ENCODE measurements at places on chromosomes 3 and 15.
A peak's percentile ranks its signal among the peaks of the same experiment; 100 is the strongest.

- no peak for DNase-seq
Measured at GRCh38 chr15:41125931-41126642, 10.0 kb upstream of the INO80 start.

- DNase-seq: no peak
Measured at GRCh38 chr3:127194601-127195187, 1.8 kb downstream of the PRR23E start.

- DNase-seq: no peak
Measured at GRCh38 chr3:36025232-36025631, 355.1 kb upstream of the STAC start.

GRCh38 chr3:16430717-16431630 is 82.5 kb downstream of the RFTN1 start:
- no peak for DNase-seq

GRCh38 chr15:58738046-58738707 is 11.3 kb downstream of the ADAM10 start:
- DNase-seq: no peak

DNA sequence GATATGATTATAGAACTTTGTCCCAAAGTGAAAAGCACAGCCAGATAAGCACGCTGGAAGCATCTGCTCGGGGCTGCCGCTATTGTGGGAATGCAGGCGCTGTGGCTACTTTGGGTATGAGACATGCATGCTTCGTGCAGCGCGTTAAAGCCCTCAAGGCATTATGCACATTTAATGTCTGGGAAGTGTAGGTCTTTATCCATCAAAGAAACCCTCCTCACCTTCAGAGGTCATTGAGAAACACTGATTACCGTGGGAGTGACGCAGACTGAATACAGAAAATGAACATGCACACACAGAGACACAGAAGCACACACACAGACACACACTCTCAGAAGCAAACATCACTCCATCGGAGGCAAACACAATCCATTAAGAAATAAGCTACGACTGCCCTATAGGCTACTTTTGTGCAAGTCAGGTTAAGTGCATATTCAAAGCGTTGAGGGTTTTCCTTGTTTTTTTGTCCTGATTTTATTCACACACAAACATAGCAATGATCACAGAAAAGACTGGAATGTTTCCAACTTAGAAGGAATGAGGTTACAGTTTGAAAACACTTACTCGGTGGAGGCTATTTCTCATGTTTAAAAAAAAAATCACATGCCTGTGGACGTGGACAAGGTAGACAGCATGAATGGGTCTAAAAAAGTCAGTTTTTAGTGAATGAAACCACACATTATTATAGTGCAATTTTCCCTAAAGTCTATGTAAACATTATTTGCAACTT is 68.5 kb downstream of the PLCH1 start:
- DNase-seq: no peak

DNA sequence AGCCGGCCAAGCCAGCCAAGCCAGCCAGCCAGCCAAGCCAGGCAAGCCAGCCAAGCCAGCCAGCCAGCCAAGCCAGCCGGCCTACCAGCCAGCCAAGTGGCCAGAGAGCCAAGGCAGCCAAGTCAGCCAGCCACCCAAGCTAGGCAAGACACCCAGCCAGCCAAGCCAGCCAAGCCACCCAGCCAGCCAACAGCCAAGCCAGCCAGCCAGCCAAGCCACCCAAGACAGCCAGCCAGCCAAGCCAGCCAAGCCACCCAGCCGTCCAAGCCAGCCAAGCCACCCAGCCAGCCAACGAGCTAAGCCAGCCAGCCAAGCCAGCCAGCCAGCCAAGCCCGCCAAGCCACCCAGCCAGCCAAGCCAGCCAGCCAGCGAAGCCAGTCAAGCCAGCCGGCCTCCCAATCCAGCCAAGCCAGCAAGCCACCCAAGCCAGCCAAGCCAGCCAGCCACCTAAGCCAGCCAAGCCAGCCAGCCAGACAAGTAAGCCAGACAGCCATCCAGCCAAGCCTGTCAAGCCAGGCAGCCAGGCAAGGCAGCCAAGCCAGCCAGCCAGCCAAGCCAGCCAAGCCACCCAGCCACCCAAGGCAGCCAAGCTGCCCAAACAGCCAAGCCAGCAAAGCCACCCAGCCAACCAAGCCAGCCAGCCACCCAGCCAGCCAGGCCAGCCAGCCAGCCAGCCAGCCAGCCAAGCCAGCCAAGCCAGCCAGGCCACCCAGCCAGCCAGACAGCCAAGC is 200.5 kb downstream of the GOLGA6L6 start:
- no peak for DNase-seq

DNA sequence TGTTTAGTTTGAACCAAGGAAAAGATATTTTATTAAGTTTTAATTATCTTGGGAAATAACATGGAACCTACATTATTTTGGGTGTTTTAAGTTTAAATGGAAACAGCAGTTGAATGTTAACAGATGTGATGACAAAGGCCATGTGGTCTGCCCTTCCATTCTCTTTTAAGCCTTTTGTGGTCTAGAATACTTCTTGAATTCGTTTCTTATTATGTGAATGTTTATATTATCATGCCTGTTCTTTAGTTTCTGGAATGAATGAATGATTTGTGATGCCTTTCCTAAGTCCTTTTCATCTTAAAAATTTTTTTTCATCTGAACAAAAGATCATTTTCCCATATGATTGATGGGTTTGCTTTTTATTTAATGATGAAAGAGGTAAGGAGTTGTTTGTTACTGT is 44.6 kb downstream of the SNRK start:
- no peak for DNase-seq

DNA sequence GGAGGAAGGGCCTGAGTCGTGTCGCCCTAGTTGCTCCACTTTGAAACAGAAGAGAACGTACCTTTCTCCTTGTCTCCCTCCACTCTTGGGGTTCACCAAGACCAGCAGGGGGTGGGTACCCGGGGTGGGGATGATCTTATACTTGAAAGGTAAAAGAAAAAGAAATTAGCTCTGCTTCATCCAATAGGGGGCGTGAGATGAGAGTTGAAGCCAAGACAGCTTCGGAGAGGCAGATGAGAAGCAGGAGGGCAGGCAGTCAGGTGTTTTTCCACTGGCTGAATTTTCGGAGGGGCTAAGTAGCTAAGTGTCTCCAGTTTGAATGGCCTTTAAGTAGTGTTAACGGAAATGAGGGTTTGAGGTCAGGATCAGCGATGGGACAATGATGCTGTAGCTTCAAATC is 100.4 kb downstream of the DGKG start:
- DNase-seq: no peak

GRCh38 chr3:21481991-21482390 is 269.0 kb downstream of the ZNF385D start:
- no peak for DNase-seq

DNA sequence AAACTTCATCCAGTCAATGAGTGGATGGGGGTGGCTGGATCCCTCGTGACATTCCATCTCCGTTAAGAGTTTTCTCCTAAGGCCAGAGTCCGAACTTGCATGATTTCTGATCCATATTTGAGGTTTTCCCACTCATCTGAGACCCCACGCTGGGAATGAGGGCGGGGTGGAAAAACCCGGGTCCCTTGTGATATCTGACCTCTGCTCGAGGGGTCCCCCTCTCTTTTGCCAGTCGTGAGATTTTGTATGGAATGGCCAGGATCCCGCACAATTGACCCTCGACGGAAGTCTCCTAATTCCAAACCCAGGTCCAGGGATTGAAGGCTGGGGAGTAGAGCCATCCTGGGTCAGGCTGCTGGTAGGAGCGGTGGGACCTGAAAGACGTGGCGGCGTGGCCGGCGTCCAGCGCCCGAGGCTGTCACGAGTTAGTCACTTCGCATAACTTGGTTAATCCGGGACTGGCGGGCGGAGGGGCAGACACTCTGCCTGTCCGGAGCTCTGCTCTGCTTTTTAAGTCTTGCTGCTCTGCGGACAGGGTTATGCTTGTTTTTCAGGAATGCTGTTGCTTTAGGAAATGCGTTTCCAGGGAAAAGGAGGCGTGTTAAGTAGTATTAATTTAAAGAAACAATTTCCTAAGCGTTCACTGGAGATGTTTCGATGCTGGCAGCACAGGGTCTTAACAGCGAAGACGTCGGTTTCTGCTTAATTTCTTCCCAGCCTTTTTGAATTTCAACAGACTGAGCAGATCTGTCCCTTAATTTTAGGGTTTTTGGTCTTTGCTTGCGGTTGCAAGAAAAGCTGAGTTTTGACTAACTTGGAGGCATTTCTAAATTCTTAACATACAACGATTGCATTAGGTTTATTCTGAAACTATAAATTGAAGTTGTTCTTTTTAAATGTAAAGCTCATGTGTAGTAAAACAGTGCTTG is 69.7 kb upstream of the LRRFIP2 start:
- DNase-seq: peak; percentile 7

GRCh38 chr3:103609472-103609871 is 1174.7 kb downstream of the ZPLD1 start:
- no peak for DNase-seq

DNA sequence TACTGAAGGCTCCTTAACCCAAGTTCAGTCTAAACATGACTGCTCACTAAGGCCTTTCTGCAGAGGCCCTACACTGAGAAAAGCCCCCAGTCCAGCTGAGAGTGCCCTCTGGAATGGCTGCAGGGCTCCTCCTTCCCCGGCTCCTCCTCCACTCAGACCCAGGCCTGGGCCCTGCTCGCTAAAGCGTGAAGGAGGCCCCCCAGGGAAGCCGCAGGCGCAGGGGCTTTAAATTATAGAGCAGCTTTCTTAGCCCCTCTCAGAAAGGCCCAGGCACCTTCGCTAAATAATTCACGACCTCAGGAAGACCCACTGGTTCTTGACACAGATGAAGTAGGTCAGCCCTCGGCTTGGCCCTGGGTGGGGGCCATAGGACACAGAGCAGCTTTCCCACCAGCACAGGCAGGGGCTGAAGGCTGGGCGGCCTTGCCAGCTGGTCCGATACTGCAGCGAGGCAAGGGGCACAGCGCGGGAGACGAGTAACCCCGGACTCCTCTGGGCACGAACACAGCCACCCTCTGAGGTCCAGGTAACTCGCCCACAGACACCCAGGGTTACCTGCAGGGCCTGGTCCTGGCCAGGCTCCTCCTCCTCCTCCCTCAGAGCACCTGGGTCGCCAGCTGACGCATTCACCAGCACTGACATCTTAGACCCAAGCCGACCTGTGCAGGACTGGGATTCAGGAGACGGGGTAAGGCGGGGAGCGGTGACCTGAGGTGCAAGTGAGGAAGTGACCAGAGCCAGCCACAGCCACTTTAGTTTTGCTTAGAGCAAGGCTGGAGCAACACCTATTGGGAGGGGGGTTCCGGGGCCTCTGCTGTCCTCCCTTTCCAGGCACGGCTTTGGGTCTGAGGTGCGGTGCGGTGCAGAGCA is 36.9 kb downstream of the RBPMS2 start:
- no peak for DNase-seq

DNA sequence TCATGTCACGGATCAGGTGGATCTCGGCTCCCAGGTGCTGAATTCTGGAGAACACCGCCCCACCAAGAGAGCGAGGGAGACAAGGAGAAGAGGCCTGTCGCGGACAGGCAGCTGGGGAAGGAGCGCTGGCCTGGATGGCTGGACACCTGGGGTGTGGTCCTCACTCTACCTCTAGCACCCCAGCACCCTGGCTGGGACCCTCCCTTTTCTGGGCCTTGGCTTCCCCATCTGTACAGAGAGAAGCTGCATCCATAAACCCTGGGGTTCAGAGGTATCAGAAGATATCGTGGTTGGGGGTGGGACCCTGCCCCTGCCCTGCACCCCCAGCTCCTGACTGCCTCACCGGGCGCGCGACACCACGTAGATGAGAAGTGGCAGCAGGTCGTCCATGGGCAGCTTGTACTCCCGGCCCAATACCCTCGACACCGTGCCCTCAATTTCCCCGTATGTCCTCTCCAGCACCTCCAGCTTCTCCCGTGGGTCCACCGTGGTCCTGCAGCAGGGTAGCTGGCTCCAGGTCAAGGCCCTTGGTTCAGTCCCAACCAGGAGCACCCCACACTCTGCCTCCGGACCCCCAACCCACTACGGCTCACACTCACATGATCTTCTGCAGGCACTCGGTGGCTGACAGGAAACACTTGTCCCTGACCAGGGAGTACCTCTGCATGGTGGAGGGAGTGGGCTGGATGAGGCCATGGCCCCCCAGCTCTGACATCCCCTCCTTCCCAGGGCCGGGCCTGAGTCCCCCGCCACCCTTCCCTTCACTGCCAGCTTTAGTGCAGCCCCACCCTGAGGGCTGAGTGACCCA is 21.7 kb downstream of the ALS2CL start:
- DNase-seq: no peak

DNA sequence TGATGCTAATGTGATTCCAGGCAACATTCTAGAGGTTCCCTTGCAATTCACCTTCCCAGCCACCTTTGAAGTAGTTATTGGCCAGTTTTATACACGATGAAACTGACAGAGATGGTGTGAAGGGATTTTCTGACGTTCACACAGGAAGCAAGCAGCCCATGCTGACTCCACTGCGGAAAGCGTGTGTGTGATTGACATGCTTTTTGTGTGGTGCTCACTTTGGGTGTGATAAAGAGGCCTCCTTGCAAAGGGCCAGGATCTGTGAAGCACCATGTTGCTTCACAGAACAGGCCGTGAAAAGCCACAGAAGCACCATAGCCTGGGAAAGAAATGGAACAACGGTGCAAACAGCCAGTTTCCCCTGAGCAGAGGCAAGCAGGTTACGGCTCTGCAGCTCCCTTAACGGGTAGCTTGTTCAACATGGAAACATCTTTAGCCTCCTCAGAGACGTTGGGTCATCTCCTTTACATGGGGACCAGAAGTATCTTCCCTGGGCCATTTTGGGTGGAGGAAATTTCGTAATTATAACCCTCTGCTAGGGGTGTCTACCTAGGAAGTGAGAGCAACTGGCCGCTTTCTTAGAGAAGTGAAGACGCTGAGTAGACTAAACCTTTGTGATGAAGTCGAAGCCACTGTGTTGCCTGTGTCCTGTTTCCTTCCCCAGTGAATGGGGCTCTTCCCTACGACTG is 108.5 kb downstream of the APBA2 start:
- DNase-seq: peak; percentile 17

DNA sequence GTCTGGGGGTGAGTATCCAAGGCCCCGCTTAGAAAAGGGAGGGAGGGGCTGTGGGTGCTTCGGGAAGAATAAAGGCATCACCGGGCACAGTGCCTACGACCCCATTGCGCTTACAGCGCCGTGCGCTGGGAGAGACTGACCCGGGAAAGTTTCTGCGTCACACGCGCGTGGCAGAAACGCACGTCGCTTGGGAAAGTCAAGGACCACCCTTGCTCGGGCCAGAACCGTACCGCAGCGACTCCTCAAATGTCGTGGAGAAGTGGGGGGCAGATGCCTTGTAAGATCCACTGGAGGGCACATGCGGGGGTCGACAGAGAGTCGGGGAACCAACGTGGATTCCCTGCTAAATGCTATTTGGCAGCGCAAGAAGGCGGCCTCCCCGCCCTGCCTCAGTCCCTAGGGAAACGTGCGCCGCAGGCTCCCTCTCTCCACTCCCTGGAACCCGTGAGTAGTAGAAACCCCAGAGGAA is 2.4 kb downstream of the ADAMTS9 start:
- DNase-seq: no peak

DNA sequence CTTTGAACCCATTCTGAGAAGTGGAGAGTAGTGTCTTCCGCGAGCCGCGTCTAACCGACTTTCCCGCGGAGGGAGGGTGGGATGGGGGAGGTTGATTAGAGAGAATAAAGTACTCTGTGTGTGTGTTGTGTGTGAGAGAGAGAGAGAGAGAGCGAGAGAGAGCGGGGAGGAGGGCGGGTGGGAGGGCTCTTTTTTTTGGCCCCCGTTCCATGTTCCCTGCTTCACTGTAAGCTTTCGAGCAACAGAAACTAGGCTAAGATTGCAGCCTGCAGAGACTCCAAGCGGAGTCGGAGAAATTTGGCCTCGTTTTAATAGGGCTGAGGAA is 1.6 kb upstream of the MEIS2 start:
- DNase-seq: no peak
